Bronchial epithelial cell (primary cell): ENCODE measurements at places on chromosomes 11 and 22. TPM values are rescaled to one million over a fixed set of nuclear protein-coding genes. Genes with fewer than 3 reads are reported as not detected.

Gene OR8D4
- total RNA-seq, result not detected in 2 replicates

Gene GAB4
- total RNA-seq, result not detected in 2 replicates

Gene TH
- under 0.01 and 0.13 TPM in 2 replicates for total RNA-seq

Gene GNAZ
- under 0.01 TPM in 2 replicates for total RNA-seq

Gene PDE3B
- 0.13 and 0.26 TPM in 2 replicates for total RNA-seq

Gene NCAM1
- total RNA-seq, result under 0.01 TPM in 1 of 2 replicates, not detected in the other

Gene SEPTIN3
- under 0.01 TPM in 2 replicates for total RNA-seq
